ENCODE measurements at places on chromosomes 16 and 17.

- no peak for DNase-seq
Measured at GRCh38 chr17:63948521-63948920, 16.4 kb upstream of the CD79B start.

DNA sequence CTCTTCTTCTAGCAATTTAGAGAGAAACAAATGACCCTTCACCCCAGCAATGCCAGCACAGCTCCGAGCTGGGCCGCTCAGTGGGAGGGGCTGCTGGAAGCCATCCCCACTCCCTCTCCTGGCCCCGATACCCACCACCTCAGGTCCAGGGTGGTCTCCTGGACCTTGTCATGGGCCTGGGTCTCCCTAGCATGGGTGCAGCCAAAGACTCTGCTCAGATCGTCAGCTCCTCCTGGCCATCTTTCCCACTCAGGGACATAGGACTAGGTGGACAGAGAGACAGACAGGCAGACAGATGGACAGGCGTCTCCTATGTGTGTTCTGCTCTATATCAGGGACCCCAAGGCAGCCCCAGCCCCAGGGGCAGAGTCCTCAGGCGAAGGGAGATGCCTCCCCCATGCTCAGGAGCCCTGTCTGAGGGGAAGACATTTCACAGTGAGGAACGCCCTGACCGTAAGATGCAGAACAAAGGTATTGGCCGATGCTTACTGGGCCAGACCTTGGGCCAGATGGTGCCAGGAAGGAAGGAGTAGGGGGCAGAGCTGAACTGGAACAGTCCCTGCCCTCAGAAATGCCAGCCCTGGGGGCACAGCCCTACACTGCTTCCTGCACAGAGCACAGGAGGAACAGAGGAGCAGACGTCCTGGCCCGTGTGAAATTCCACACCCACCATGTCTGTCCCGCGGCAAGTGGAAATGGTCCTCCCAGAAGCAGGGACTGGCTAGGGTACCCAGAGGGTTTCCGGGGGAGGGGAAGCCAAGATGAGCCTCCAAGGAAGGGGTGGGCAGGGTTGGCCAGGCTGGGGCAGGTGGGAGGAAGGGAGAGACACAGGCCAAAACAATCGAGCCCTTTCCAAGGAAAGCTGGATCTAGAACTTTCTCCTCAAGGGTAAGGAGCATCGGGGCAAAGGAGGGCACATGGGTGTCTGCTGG, 13.0 kb downstream of the PITPNM3 start:
- DNase-seq = no peak

GRCh38 chr16:57092786-57093411, 516 bp downstream of the CPNE2 start:
- peak; percentile 43 for DNase-seq

GRCh38 chr17:63446753-63447470, 806 bp upstream of the CYB561 start:
- peak; percentile 61 for DNase-seq

DNA sequence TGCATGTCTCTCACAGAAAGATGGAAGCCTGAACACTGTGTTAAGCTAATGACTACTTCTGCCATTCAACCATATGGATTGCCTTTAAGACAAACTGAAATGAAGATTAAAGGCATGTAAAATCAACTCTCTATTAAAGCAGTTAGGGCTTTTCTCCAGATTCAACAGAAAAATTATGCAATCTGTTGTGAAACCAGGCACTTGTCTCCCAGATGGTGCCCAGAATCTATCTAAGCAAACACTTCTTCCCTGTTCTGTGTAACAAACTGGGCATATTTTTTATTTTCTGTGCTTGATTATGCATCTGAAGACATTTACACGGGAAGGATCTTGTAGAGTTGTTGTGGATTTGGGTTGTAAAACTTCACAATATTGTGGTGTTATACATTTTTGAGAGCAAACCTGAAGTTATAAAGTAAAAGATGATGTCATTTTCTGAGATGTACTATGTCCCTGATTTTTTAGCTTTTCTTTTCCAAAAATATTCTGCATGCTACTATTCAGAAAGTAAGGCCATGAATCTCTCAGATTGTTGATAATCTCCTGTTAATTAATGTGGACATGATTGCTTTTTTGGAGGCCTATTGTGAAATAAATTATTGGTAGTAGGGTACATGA, 1550.3 kb downstream of the CDH8 start:
- DNase-seq = no peak

DNA sequence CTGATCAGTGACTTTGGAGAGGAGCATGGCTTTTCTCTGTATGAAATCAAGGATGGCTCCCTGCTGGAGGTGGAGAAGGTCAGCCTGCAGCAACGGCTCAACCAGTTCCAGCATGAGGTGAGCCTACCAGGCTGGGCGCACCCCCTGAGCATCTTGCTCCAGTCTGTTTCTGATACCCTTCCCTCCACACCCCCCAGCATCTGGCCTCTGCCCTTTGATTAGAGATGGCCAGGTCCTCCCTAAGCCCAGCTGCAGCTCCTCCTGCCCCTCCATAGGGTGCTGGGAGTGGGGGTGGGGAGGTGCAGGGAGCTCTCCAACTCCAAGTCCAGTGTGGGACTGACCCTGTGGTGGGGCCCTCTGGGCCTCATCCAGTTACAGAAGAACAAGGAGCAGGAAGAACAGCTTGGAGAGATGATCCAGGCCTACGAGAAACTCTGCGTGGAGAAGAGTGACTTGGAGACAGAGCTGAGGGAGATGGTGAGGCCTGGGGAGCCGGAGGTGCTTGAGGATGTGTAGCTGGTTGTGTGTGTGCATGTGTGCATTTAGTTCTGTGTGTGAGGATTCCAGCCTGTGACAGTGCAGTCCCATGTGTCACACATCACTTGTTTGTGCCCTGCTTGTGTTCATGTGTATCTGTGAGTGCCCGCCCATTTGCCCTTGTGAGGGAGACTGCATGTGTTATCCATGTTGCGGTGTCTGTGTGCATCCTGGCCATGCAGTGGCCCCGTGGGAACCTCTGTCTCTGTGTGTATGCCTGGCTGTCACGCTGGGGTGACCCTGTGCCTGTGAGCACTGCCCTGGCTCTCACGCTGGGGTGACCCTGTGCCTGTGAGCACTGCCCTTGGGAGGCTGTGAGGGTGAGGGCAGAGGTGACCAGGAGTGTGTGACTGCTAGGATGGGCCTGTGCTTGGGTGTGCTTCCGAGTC, 3.0 kb downstream of the TBKBP1 start:
- DNase-seq = no peak

GRCh38 chr17:4313221-4314114, 49.7 kb upstream of the ANKFY1 start:
- no peak for DNase-seq

DNA sequence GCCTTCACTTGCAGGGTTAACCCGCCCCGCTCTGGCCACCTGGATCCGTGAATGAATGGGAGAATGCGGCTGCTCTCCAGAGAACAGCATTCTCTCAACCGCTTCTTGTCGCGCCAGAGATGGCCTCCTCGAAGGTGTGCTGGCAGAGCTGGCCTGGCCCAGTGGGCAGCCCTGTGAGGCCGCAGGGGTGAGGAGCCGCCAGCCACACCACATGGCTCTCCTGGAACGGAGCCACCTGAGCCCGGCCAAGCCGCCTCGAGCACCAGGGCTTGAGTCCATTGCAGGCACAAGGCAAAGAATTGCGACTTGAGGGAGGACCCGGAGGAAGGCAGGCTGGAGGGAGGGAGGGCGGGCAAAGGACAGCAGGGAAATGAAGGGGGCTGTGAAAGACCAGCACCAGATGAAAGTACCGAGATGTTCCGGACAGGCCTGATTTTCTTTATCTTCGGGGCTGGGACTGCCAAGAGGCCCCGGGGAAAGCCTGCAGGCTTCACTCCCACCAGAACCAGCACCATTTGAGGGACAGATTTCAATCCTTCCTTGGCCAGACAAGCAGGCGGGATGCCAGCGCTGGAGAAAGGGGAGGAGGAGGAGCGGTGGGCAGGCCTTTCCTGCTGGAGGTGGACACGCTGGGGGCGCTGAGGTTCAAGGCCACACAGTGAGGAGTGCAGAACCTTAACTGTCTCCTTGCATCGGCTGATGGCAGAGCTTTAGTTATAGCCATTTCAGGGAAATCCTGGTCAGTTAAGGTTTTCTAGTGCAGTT, 69.4 kb downstream of the MRC2 start:
- DNase-seq = no peak

DNA sequence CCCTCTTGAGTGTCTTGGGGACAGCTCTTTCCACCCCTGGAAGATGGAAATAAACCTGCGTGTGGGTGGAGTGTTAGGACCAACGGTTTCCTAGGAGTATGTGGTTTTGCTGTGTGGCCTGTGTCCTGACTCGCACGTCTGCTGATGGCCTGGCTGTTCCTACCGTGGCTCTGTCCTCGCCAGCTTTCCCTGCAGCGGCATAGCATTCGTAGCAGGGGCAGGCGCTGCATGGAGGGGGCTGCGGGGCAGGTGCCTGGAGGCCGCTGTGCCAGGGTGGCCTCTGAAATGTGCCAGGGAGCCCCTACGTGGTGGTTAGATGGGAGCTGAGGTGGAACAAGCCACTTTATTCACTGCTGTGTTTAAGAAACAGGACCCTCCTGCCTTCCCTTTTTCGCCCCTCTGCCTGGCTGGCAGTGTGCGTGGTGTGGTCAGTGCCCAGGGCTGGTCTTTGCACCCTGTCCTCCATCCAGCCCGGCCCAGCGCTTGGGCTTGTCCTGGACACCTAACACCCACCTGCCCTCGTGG, 10.6 kb downstream of the SLC16A3 start:
- no peak for DNase-seq

DNA sequence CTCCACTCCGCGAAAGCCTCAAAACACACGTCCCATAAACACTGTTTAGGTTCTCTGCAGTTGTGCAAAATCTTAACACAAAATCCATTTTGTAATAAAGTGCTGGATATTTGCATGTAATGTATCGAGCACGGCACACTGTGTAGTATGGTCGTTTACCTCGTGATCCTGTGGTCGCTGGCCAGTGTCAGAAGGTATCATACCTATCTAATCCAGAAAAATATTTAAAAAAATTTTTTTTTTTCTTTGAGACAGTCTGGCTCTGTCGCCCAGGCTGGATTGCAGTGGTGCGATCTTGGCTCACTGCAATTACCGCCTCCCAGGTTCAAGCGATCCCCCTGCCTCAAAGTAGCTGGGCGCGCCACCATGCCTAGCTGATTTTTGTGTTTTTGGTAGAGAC, 996 bp downstream of the RPL38 start:
- DNase-seq = no peak

- no peak for DNase-seq
Measured at GRCh38 chr17:34249478-34249877, 5.6 kb upstream of the CCL2 start.

DNA sequence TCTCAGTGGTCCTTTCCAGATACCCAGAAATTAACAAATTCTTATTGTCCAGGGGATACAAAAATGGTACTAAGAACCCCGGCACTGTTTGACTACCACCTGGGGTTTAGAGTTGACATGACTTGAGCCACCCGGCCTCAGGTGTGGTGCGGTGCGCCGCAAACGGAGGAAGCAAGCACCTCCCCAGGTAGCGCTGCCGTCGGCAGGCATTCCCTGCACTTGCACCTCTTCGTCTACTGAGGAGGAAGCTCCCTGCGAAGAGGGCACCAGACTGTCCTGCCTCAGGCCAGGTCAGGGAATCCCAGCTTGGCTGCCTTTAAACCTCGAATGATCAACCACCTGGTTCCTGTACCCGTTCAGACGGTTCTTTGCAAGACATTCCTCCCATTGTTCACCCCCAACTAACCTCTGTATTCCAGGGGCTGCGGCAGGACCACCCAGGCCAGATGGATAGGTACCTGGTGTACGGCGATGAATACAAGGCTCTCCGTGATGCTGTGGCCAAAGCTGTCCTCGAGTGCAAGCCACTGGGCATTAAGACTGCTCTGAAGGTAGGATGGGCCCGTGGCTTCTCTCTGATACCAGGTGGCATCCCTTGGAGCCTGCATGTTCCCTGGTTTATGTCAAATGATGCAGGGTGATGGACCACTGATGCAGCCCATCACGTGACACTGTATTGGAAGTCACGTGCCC, 40.8 kb upstream of the ENDOV start:
- no peak for DNase-seq

DNA sequence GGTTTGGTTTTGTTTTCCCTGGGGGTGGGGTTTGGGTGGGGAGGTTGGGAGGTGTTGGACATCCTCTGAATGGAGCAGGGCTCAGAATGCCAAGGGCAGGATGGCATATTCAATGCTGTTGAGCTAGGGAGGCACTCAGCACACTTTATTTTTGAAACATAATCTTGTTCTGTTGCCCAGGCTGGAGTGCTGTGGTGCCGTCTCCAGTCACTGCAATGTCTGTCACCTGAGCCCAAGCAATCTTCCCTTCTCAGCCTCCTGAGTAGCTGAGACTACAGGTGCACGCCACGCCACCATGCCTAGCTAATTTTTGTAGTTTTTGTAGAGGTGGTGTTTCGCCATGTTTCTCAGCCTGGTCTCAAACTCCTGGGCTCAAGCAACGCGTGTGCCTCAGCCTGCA, 186.1 kb downstream of the RPTOR start:
- DNase-seq = no peak

DNA sequence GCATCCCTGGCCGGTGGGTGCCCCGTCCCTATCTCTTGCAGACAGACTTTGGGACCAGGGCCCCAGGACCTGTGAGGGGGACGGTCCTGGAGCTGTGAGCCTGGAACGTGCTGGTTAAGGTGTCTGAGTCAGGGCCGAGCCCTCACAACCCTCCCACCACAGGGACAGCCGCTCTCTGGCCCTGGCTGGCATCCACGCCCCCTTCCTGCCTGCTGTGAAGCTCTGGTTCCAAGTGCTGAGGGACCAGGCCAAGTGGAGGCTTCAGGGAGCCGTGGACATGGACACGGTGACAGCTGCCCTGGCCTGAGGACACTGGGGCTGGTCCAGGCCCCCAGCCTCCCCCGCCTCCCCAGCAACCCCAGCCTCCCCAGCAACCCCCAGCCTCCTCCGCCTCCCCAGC, 6.6 kb downstream of the TSR3 start:
- DNase-seq = no peak

DNA sequence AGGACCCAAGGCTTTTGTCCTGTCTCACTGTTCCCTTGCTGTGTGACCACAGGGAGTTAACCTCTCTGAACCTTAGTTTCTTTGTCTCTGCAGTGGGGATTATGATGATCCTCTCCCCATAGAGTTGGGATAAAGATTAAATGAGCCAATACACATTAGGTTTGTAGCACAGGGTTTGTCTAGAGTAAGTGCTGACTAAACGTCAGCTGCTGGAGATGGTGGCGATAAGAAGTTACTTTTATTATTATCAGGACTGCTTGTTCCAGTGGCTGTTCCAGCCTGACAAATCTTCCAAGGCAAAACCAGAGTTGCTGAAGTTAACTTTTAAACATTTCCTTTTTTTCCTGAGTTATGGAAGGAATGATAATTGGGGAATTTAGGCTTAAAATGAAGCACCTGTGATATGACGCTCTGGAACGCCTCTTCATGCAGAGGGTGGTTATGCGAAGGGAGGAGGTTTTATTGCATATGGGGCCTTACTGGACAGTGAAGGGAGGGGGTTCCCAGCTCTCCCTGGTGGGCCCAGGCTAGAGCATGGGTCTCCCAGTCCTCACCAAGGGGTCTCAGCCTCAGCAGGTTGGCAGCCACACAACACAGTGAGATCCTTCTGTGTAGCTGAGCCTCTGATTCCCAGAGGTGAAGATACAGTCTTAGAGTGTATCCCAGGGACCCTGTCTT, 35.8 kb downstream of the PLCG2 start:
- DNase-seq = no peak

- no peak for DNase-seq
Measured at GRCh38 chr17:79824893-79825579, 14.2 kb downstream of the CBX4 start.
